Cardiac fibroblast (primary cell): ENCODE measurements at places on chromosomes 5 and 9.

GRCh38 chr5:151449297-151449696, 1.9 kb downstream of the SLC36A1 start:
- DNase-seq = no peak

DNA sequence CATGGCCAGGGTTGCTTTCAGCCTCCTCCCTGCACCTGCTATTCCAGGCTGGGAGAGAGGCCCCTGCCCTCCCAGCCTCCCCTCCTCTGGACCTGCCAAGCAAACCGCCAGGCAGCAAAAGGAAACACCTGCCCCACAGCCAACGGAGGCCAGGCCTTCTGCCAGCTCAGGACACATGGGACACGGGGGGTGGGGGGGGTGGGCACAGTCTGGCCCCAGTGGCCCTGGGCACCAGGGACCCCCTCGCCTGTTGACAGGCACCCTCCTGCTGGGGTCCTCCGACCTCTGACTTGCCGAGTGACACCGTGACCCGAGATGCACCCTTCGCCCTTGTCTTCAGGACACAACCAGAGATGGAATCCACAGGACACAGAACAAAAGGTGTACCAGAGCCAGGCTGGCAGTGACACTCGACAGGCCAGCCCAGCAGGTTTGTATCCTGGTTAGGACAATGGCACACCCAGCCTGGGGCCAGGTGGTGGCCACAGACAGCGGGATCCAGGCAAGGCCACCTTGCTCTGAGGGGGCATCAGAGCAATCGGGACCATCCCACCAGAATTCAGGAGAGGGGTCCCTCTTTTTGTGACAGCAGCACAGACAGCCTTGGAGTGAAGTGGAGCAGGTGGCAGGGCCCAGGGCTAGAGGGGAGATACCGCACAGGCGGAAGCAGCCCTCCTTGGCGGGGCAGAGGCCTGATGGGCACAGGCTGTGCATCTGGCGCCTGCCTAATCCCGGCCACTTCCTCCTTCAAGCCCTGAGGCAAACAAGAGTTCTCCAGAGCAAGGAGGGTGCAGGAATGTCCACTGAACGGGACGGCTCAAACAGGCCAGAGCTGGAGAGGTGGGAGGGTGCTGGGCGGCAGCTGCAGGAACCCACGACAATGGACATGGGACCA, 1.3 kb upstream of the TMEM210 start:
- no peak for DNase-seq

GRCh38 chr5:116652196-116652729, 77.6 kb upstream of the SEMA6A start:
- DNase-seq = peak; percentile 56

GRCh38 chr5:16774806-16775205, 158.0 kb upstream of the RETREG1 start:
- DNase-seq = no peak

- no peak for DNase-seq
Measured at GRCh38 chr5:151258816-151259215, 5.8 kb downstream of the GM2A start.

- peak; percentile 7 for DNase-seq
Measured at GRCh38 chr5:89241186-89241585, 358.2 kb upstream of the MEF2C start.

DNA sequence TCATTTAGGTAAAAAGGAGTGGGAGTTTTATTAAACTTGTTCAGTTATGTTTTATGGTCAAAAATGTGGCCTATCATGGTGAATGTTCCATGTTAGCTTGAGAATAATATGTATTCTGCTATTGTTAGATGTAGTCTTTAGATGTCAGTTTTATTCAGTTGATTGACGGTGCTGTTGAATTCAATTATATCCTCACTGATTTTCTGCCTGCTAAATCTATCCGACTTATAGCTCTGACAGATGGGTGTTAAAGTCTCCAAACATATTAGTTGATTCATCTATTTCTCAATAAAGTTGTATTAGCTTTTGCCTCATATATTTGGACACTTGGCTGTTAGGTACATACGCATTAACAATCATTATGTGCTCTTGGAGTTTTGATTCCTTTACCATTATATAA, 49.0 kb upstream of the ALDH1A1 start:
- DNase-seq = no peak

DNA sequence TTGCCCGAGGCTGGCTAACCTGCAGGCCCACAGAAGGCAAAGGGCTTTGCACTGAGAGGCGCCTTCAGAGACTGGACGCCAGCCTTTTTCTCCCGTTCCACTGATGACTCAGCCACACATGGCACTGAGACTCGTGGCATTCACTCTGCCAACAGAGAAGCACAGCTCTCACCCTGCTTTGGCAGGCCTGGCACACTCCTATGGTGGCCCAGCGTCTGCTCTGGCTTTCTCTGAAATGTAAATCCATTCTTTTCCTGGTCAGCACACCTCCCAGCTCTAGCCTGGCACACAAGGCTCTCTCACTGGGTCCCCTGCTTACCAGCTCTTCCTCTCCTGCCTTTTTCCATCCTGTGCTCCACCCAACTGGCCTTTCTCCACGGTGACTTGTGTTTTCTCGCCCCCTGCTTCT, 5.9 kb upstream of the MELK start:
- DNase-seq = peak; percentile 48

GRCh38 chr5:82613891-82614290, 335.7 kb upstream of the RPS23 start:
- no peak for DNase-seq

- peak; percentile 29 for DNase-seq
Measured at GRCh38 chr5:112738191-112738560, 491 bp downstream of the APC start.

DNA sequence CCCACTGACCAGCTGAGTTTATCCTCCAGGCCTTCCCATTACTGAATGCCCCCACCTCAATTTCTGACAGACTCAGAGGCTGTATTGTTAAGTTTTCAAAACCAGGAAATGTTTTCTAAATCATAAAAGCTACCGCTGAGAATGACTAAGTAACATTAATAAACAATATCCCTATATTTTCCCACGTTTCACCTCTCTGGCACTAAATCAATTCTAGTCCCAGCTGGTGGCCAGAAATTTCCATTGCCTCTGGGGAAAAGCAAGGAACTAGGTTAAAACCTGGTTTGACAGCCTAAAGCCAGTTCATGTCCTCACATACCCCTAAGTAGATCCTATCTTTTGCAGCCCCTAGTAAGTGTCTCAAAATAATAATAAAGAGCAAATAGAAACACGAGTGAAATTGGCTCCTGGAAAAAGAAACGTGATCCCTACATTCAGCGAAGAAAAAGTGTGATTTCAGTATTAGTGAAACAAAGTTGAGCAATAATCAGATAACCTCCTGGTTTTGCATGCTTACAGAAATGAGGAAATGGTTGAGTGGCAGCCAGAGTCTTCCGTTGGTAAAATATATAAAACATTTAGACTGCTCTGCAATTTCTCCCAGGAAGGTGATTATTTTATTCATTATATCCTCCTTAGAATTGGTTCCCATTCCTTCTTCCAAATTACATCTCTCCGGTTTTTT, 110.9 kb downstream of the ESM1 start:
- peak; percentile 30 for DNase-seq

- DNase-seq = peak; percentile 56
Measured at GRCh38 chr9:6930827-6931226, 173.1 kb downstream of the KDM4C start.

- DNase-seq = no peak
Measured at GRCh38 chr9:109156708-109157107, 10.3 kb downstream of the FRRS1L start.

DNA sequence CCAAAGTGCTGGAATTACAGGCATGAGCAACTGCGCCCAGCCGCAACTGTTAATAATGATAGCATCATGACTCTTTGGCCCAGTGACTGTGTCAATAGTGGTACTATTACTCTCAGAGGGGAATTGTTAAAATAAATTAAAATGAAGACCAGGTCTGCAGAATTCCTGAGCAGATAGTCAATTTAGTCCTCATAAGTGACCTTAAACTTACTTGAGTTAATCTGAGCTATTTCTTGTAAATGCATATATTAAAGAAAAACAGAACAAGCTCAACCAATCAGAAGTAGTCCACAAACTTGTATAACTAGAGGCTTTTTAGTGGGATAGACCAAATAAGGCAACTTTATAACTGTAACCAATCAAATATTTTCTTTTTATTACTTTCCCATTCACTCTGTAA, 1.7 kb upstream of the RECK start:
- no peak for DNase-seq

- no peak for DNase-seq
Measured at GRCh38 chr9:114619191-114619761, 8.2 kb downstream of the TMEM268 start.

- DNase-seq = peak; percentile 5
Measured at GRCh38 chr9:73038613-73039012, 85.8 kb upstream of the ALDH1A1 start.

- no peak for DNase-seq
Measured at GRCh38 chr5:111308951-111309350, 84.8 kb downstream of the CAMK4 start.

- no peak for DNase-seq
Measured at GRCh38 chr9:133619791-133620190, 10.6 kb upstream of the FAM163B start.

GRCh38 chr5:17230808-17231525, 13.5 kb downstream of the BASP1 start:
- no peak for DNase-seq

- DNase-seq = no peak
Measured at GRCh38 chr5:61737301-61737963, 405.4 kb downstream of the ZSWIM6 start.

GRCh38 chr9:134642385-134643181, 980 bp downstream of the COL5A1 start:
- peak; percentile 87 for DNase-seq

- DNase-seq = no peak
Measured at GRCh38 chr5:168756453-168757391, 177.6 kb upstream of the PANK3 start.

DNA sequence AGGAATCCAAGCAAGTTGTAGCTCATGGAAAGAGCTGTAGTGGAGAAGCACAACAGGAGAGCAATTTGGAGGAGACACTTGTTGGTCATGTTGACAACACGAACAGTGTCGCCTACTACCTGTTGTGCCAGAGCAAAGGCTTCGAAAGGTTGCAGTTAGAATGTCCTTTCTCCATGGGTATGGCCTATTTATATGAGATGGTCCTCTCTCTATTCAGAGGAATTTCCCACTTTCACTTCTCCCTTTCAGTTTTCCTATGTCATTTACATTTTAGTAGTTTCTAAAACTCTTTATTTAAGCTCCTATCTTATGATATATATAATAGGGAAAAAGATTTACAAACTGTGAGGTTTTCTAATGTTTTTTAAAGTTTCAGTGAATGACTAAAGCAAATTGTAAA, at the start of gene IFNB1:
IFNB1 (minus strand) TSS at position 162 of the 400 bp plus-strand sequence; CDS start at position 89, 73 bp downstream.
- DNase-seq = no peak

- no peak for DNase-seq
Measured at GRCh38 chr9:122100756-122101155, 7.6 kb upstream of the TTLL11 start.

DNA sequence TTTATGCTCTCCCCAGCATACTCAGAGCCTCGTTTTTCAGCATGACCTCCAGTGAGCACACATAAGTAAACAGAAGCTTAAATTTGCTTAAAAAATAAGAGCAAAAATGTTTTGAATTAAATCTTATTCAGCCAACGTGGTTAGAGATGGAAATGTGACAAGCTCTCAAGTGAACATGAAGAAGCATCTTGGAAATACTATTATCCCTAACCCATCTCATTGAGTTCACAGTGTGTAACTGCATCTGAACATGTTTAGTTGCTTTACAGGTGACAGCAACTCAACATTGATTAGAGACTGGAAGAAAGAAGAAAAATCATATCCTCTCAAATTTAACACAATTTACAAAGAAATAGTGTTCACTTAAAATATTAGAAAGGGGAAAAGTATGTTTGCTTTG, 1785.1 kb downstream of the MAT2B start:
- DNase-seq = no peak

DNA sequence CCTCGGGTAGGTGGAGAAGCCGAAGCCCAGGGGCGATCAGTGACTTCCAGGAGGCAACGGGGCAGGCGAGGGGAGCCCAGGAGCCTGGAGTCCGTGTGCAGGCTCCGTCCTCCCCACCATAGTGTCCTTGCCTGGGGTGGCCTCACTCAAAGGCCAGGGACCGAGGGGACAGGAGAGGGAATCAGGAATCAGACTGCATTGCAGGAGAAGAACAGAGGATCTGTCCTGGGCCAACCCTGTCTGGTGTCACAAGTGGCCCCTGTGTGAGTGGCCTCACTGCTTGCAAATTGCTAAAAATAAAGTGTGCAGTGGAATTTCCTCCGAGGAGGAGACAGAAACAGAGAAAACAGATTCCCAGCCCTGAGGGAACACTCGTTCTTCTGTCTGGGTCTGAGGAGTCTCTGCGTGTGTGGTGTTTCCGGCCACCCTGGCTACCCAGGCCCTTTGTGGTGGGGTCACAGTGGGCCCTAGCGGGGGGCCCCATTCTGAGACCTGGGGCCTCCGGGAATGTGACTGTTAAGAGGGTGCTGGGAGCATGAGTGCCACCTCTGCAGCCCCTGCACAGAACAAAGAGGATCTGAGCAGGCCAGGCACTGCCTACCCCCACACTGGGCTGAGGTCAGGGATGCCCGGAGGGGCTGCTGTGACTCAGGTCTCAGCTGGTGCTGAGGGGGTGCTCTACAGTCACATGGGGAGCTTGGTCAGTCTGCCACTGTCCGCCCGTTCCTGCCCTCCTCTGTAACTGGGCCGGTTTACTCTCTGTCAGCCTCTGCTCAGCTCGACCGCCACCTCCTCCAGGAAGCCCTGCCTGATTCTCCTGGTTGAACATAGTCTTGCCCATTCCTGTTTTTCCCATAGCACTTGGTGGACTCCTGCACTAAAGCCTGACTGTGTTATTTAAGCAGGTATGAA, 7.4 kb downstream of the TRAF1 start:
- DNase-seq = no peak

DNA sequence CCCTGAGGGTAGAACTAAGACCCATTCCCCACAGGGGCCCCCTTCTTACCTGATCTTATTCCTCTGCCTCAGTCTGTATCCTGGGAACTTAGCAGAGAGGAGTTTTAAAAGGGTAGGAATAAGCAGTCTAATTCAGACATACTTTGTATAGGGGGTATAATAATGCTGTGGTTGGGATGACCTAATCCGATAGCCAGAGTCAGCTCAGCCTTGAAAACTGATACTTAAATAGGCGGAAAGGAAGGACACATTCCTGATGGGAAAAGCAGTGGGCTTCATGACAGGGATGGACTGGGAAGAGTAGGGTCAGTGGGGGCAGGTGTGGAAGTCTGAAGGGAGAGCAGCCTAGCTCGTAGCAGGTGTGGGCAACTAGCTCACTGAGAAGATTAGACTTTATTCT, 52.2 kb upstream of the TESK1 start:
- no peak for DNase-seq

GRCh38 chr9:77752554-77752953, 104.4 kb upstream of the GNA14 start:
- DNase-seq = peak; percentile 96
